ENCODE measurements at places on chromosomes 5 and 9.

DNA sequence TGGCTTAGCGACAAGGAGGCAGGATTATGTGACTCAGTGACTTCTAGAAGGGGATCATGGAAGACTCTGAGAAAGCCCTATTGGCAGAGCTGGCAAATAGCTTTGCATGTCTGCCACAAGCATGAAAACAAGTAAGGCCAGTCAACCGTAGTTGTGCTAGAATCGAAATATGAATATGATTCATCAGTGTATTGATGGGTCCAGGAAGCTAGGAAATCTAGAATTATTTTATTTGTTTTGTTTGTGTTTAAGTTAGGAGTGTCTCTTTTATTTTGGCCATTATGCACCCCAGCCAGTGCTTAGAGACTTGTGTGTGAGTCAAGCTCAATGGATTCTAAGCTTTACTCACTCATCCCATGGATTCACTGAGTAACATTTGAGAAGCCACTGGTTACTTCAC lies 3.8 kb upstream of the ITGA2 start:
- DNase-seq: no peak

GRCh38 chr5:57780306-57780960 lies 297.8 kb upstream of the ACTBL2 start:
- no peak for DNase-seq

DNA sequence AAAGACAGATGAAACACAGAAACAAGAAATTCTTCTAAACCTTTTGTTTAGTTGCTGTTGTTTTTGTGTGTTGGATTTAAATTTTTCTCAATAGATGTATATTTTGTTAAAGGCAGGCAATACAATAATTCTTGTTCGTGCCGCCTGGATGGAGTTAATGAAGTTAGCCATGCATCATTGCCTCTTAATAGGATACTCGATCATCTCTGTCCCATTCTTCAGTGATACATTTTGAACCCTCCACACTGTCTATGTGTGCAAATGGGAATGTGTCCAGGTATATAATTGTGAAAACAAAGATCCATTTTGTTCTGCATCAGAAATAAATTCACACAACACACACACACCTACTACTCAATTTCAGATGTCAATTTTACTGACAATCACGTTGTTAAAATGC lies 186.6 kb upstream of the ADAMTS16 start:
- DNase-seq: no peak

- no peak for DNase-seq
These were observed 5.2 kb downstream of the SHROOM1 start for GRCh38 chr5:132825033-132825833.

GRCh38 chr5:137453483-137454080 lies 45.5 kb downstream of the SPOCK1 start:
- DNase-seq: peak; percentile 58

- peak; percentile 70 for DNase-seq
These were observed 1.0 kb upstream of the CACFD1 start for GRCh38 chr9:133458643-133459312.

DNA sequence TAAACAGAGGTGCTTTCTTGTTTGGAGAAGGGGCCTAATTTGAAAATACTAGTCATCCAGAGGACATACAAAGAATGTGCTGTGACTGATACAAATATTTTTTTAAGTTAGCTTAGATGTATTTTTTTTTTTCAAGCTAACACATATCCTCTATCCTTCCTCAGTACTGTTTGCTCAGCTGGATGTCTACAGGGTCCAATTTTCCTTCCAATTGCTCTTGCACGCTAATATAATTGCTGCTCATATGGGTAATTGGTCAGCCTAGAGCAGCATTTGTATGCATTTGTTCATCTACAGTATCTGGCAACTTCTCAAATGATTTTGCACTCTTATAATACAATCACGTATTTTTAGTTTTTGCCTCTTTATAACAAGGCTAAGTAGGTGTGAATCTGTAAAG lies 84.7 kb downstream of the ZDHHC21 start:
- DNase-seq: no peak

DNA sequence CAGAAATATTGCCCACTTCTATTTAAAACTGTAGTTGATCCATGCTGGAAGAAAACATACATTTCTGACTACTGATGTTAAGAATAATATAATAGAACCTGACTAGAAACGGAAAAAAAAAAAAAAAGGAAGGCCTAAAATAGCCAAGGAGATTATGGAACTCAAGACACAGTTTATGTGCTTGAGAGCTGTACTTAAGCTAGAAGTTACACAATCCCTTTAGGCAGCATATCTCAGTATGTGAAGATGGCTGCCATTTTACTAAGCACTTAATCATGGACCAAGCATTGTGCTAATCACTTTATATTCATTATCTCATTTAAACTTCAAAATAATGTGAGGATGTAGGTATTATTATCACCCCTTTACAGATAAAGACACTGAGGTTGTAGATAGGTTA lies 73.0 kb upstream of the NR4A3 start:
- peak; percentile 51 for DNase-seq
